ENCODE measurements at places on chromosomes 4 and X.

DNA sequence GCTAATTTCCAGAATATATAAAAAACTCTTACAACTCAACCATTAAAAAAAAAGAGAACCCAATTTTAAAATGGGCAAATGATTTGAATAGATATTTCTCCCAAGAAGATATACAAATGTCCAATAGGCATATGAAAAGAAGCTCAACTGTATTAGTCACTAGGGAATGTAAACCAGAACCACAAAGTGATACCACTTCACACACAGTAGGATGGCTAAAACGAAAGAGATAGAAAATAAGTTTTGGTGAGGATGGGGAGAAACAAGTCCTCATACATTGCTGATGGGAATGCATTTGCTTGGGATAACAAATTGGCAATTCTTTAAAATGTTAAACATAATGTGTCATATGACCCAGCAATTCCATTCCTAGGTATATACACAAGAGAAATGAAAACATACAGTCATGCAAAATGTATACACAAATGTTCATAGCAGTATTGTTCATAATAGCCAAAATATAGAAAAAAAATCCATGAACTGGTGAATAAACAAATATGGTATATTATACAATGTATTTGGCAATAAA lies 5.7 kb downstream of the TCEAL3 start:
- DNase-seq, result no peak

- DNase-seq, result no peak
Observed at GRCh38 chrX:4110964-4111363, 397.5 kb upstream of the PRKX start.

DNA sequence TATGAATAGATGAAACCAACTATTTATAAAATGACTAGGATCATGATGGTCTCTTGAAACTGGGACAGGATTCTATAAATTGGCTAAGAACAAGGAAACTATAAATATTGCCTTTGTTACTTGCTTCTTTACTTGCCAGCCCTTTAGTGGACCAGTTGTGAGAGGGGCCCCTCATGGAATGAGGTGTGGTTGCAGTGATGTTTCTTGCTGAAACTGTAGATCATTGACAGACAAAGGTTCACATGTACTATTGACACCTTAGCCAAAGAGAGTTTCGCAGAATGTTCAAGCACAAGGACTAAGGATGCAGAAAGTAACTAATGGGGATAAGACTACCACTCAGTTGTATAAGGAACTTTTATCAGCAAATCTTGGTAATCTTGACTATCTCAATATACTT lies 135.0 kb upstream of the SMIM10 start:
- no peak for DNase-seq

DNA sequence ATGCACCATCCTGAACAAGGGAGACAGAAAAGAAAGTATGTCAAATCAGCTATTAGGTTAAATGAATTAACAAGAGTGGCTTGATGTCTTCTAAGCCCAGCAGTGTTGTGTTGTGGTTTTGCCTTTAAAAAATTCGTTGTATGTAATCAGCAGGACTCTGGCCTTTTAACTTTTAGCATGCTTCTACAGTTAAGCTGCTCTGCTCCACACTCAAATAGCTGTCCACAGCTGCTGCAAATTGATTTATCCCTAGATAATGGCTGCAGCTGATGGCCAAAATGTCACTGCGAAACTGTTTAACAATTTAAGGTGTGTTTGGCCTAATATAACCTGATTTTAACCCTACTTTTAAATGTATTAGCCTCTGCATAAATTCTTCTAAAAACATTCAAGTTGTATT lies 85.8 kb downstream of the CXXC4 start:
- no peak for DNase-seq

- no peak for DNase-seq
Observed at GRCh38 chr4:164935363-164935762, 42.1 kb downstream of the TRIM61 start.

GRCh38 chrX:12223650-12224049 lies 85.4 kb downstream of the FRMPD4 start:
- no peak for DNase-seq

- no peak for DNase-seq
Observed at GRCh38 chrX:71846429-71846828, 64.2 kb upstream of the NHSL2 start.

GRCh38 chr4:96356591-96357370 lies 516.9 kb downstream of the PDHA2 start:
- DNase-seq, result no peak

DNA sequence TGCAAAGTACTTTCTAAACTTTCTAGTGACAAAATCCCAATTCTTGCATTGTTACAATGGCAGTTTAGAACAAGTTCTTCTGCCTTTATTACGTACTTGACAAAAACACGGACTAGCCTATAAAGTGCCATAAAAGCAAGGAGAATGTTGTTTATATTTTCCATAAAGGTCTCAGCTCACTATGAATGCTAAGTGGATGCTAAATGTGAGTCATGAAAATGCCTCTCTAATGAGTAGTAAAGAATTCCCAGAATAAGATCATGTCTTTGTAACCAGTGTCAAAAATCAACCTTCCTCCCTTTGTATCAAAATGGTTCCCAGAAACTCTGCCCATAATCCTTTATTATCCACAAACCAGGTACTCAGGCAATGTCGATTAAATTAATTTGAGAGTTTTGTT lies 539.8 kb upstream of the SLIT2 start:
- no peak for DNase-seq

- DNase-seq, result no peak
Observed at GRCh38 chr4:54930226-54930625, 195.2 kb downstream of the KDR start.

DNA sequence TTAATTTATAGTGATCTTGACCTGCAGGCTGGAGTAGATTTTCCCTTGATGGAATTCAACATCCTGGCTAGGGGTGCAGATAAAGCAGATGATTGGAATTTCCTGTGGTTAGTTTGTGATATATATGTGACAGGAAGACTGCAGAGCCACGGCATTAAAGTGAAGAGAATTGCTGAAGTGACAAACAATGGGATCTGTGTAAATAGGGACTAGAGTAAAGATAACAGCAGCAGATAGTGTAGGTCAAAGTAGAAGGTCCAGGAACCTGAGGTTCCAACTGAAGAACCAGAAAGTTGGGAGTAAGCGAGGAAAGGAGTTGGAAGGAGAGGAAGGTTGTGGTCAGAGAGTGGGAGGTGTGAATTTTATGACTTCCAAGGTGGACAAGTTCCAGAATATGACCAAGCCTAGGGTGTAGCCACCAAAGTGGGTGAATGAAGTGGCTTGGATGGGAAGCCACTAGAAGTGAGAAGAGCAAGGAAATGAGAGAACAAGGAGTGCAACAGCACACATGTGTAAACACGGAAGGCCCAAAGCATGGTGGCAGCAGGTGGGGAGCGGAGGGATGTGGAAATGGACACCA lies 325.0 kb downstream of the RAB28 start:
- no peak for DNase-seq

GRCh38 chr4:52051213-52051614 lies at the start of gene SPATA18:
Gene SPATA18 (plus strand): TSS chr4:52051304. CDS start chr4:52051705, 401 bp downstream.
- no peak for DNase-seq

DNA sequence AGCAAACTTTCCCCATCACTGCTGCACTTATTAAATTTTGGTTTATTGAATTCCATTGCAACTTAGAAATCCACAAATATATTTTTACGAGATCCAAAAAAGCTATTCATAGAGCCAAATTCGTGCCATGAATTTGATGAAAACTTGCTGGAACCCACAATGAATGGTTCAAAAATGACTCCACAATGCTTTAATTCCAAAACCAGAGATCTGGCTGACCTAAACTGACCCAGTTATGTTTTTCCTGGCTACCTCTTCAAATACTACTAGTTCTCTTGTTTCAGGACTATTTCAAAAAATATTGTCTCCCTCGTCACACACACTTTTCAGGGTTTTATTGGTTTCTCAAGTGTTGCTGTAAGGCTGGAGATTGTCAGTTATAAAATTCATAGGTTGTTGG lies 474.8 kb downstream of the PDGFC start:
- no peak for DNase-seq

DNA sequence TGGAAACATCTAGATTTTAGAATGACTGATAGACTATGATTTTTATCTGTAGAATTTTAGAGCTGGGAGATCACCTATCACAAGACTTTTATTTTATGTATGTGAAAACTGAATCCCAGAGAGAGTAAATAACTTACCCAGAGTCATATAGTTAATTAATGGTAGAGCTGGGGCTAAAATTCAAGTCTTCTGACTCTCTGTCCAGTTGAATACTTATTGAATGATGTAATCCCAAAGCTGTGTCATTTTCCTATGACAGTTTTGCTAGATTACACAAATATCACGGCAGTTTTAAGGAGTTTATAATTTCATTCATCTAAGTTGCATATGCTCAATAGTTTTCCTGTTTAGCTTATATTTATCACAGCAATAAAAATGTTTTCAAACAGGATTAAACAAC lies 6.7 kb downstream of the NRK start:
- DNase-seq, result no peak

DNA sequence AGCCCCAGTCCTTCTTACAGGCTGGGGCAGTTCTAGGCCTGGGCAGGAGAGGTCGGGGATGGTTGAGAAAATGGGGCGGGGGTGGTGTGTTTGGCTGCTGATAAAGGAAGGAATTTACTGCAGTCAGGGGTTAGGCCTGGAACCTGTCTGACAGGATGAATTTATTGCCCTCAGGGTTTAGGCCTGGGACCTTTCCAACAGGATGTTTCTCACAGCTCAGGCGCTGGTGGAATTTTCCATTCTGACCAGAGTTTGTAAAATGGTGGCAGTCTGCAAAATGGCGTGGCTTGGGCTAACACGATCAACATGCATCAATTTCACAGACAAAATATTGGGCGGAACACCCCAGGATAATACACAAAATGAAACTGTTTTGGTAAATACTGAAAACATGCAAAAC lies 83.5 kb upstream of the SPIN4 start:
- DNase-seq, result no peak

- no peak for DNase-seq
Observed at GRCh38 chr4:38320343-38320695, 343.7 kb upstream of the KLF3 start.

GRCh38 chr4:188016754-188017153 lies 21.2 kb downstream of the ZFP42 start:
- DNase-seq, result no peak

DNA sequence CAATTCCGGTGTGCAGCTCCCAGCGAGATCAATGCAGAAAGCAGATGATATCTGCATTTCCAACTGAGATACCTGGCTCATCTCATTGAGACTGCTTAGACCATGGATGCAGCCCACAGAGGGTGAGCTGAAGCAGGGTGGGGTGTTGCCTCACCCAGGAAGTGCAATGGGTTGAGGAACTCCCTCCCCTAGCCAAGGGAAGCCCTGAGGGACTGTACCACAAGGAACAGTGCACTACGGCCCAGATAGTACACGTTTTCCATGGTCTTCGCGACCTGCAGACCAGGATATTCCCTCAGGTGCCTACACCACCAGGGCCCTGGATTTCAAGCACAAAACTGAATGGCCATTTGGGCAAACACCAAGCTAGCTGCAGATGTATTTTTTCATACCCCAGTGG lies 150.0 kb downstream of the TET2 start:
- DNase-seq, result no peak

GRCh38 chr4:53693909-53694308 lies 102.6 kb upstream of the LNX1 start:
- no peak for DNase-seq

DNA sequence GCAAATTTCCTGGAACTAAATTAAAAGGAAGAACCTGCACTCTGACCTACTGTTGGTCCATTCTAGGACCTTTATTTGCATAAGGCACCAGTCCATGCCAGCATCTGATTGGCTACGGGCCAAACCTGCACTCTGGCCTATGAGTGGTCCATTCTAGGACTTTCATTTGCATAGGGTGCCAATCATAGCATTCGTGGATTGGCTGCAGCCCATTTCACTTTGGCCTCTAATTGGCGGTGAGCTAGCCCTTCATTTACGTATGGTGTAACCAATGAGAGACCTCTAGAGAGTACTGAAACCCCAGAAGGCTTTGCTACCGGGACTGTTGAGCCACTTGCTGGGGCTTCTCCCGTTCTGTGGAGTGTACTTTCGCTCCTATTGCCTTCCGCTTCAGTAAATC lies 6.1 kb upstream of the RNF175 start:
- no peak for DNase-seq

DNA sequence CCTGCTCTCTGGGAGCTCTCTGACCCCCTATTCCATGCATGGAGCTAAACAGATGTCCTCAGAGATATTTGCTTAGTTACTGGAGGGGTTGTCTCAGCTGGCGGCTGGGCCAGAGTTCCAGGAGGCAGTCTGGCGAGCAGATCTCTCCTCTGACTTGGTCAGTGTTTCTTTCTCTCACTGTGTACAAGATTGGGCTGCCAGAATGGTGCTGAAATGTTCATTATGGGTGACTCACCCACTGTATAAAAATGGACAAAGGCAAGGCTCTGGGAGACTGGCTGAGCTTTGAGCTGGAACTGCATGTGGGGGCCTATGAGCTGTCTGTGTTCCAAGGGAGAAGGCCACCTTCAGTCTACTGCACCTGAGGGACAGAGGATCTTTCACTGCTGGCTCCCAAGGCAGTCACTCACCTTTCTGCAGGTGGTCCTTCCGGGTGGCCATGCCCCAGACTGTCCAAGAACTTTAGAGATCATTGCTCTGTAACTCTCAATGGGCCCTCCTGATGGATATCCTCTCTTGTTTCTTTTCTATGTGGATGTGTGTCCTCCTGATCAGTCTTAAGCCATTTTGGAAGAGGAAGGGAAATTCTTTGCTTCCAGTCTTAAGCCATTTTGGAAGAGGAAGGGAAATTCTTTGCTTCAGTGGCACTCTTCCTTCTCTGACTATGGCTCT lies 88.2 kb downstream of the CFAP299 start:
- DNase-seq, result no peak

DNA sequence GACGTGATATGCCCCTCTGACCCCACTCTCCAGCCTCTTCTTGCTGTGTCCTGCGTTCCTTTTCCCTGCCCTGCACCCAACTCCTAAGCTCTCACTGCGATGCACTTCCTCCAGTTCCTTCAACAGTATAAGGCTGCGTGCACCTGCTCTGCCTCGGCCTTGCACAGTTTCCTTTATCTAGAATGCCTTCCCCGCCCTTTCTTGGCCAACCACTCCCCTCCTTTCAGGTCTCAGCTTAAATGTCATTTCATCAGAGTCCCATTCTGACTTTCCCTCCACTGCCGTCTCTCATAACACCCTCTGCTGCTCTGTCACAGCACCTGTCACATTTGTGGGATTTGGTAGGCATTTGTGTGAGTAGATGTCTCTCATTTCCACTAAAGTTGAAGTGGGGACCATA lies 58.4 kb upstream of the NEIL3 start:
- no peak for DNase-seq

DNA sequence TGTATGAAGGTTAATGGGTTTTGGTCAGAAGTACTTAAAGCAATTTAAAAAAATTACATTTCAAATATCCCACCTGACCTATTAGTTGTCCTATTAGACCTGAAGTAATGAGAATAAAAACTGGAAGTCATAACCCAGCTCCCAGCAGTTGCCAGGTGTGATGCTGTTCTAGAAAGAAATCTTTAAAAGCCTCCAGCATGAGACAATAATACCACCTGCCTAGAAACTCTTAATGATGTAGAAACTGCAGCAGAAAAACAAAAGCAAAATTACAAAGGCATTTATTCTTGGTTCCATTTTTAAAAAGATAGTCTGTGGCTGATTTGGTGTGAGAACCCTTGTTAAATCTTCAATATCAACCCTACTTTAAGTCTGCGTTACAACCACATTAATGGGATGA lies 1137.7 kb upstream of the TENM3 start:
- DNase-seq, result no peak

GRCh38 chr4:142098900-142099545 lies 462.6 kb downstream of the IL15 start:
- DNase-seq, result no peak

Measured in anterior cingulate cortex (tissue), 58 donors.